ENCODE measurements at places on chromosomes 2 and 18.

DNA sequence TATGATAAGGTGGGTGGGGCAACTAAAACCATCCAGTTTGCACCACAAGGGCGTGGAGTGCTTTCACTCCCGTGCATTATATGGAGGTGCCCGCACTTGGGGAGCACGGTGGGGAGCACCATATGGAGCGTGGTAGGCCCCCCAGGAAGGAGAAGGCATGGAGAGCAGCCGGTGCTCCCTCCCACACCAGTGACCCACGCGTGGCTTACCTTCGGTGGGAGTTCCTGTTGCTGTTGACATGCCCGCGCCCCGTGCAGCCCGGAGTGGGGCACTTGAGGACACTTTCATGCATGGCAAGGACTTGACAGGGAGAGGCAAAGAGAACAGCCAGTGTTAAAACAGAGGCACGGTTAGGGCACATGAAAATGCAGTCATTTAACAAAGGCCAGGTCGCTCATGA, 167.5 kb upstream of the PXDN start:
- DNase-seq = no peak

GRCh38 chr18:79531926-79532312, 136.2 kb downstream of the NFATC1 start:
- no peak for DNase-seq

DNA sequence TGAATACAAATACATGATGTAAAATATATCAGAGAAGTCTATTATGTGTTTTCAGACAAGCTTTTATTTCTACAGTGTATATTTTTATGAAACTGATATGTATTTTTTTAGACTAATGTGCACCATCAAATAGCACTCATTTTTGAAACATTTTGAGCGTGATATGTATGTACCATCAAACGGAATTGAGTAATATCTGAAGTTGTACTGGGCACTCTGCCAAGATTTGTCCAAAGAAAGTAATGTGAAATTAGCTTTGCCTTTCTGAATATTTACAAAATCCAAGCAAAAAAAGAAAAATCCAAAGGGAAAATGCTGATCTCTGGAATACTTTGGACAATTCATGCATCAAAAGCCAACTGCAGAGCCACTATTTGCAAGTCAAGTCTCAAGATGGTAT, 972.0 kb downstream of the DPP10 start:
- DNase-seq = no peak

GRCh38 chr2:216216951-216217903, 108.1 kb downstream of the XRCC5 start:
- DNase-seq = peak; percentile 54

DNA sequence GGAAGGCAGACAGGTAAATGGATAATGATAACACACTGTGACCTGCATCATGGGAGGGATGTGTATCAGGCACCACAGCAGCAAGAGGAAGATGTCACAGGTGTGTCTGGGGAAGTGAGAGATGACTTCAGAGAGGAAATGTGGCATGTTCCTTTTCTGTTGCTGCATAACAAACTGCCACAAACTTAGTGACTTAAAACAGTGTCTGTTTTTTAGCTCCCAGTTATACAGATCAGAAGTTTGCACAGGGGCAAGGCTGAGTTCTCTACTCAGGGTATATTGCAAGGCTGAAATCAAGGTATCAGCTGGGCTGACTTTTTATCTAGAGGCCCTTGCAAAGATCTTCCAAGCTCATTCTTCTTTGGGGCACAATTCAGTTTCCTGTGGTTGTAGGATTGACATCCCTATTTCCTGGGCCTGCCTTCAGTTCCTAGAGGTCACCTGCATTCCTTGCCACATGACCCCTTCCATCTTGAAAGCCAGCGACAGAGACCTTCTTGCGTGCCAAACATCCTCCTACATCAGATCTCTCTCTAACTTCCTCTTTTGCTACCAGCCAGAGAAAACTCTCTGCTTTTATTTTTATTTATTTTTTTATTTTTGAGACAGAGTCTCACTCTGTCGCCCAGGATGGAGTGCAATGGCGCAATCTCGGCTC, 2.1 kb upstream of the MAP3K2 start:
- no peak for DNase-seq

DNA sequence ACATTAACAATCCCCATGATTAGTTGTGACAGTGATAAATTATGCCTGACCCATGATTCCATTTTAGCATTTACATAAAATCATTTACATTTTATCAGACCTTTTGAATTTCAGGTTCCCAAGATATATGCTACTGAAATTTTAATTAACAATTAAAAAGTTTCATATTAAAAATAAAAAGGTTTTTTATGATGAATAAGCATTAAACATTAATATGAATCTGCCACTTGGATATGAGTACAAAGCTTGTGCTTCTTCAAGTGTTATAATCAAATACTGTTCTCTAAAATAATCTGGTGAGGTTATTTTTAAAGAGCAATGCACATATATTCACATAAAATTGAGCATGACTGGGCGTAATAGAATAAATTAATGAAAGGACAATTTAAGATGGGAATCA, 1218.0 kb downstream of the CNTNAP5 start:
- DNase-seq = no peak

GRCh38 chr2:199707593-199708185, 143.3 kb downstream of the FTCDNL1 start:
- DNase-seq = no peak

DNA sequence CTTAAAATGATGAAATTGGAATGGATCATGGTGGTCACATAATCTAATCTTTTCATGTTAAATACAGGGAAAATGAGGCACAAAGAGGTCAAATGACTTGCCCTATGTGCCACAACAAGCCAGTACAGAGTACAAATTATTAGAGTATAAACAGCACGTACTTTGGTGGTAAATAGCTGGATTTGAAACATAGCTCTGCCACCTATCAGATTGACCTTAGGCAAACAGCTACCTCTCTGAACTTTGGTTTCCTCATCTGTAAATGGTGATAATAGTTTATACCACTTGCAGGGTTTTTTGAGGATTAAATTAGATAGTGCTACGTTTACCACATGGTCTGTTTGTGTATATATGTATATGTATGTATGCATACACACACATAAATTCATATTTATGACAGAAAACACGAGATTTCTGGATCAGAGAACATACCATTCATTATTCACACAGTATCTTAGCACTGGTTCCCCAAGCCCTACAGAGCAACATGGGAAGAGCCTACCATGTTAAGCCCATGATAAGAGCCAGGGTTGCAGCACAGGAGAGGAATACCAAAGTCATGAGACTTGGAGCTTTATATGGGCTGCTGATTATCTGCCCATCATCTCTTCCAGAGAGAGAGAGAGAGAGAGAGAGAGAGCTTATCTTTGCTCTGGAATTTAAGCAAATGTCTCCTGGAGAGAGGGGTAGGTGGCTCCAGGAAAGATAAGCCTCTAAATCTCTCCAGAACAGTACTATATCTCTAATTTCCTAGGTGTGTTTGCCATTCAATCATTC, 73.5 kb downstream of the MDH1 start:
- DNase-seq = no peak

GRCh38 chr2:222255090-222255489, 43.7 kb downstream of the PAX3 start:
- DNase-seq = no peak

DNA sequence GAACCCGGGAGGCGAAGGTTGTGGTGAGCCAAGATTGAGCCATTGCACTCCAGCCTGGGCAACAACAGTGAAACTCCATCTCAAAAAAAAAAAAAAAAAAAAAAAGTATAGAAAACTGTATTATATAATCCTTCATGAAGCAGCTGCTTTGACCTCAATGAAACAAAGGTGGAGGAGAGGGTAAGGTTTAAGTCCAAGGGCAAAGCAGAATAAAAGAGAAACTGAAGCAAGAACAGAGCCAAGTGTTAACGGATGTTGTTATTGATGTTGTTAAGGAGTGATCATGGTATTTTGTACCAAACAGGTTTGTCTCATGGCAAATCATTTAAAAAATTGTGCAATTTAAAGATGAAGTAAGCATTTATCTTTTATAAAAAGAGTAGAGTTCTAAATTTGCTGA, 7.4 kb downstream of the RAPH1 start:
- DNase-seq = no peak

DNA sequence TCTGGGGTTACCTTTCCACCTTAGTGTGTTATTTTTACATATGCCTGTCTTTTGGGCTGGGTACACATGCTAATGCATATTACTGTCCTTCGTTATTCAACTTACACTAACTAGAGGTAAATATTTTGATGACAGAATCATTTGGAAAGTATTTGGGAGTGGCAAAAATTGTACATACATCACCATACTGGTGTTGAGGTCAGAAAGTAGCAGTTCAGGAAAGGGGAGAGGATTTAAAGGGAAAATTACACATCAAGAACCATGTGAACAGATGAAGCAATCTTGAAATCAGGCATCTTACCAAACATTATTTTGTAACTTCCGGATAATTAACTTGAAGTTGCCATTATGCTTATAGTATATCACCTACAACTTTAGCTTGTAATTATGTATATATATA, 379.7 kb downstream of the RND3 start:
- no peak for DNase-seq

DNA sequence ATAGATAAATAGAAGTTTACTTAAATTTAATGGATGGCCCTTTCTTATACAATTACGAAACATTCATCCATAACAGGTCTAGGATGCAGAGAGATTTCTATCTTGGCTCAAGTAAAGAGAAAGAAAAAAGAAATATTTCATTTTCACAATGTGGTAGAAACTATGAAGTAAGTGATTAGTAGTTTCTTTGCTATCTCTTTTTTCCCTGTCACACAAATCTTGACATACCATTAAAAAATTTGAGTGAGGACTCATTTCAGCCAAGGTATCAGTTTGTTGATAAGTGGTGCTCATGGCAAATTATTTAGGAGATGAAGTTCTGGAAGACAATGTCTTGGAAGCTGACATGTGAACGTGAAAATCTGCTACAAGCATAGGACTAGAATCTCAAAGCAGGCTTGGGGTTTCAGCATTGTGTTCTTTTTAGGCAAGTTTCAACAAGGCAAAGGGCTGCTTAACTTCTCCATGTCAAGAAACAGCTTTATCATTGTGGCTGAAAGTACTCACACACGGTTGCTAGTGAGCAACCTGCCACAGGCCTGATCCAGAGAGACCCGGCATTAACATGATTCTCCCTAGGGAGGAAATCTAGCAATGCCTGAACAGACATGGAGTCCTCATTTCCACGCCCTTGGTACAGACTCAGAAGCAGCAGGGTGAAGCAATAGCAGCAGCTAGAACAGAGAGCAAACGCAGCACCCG, 414.6 kb downstream of the DLGAP1 start:
- no peak for DNase-seq

DNA sequence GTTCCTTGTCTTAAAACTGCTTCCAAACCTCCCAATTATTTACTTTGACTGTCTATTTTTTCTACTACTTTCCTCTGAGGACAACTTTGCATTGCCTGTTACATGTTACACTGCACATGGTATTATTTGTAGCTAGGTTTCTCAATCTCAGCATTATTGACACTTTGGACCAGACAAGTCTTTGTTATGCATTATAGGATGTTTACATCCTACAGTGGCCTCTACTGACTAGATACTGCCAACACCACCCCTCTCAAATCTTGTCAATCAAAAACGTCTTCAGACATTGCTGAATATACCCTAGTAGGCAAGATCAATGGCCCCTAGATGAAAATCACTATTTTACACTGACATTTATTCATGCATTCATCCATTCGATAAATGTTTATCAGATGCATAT, 129.6 kb upstream of the DNAJC10 start:
- no peak for DNase-seq
